ENCODE measurements at places on chromosomes 1 and 21. TPM values are rescaled to one million over a fixed set of nuclear protein-coding genes. Genes with fewer than 3 reads are reported as not detected.

BRDT gene
- total RNA-seq, result not detected

VWA5B1 gene
- not detected for total RNA-seq

BSDC1 gene
- total RNA-seq, result 42.2 TPM

MLLT11 gene
- 2.8 TPM for total RNA-seq

SNX7 gene
- total RNA-seq, result 0.11 TPM

ALX3 gene
- not detected for total RNA-seq

CFAP141 gene
- total RNA-seq, result not detected

PRRX1 gene
- total RNA-seq, result not detected

HAO2 gene
- not detected for total RNA-seq

C1QTNF12 gene
- 2.2 TPM for total RNA-seq

ADGRB2 gene
- 0.18 TPM for total RNA-seq

IGSF5 gene
- total RNA-seq, result not detected

NPPB gene
- not detected for total RNA-seq

LRRC71 gene
- total RNA-seq, result not detected

B3GALNT2 gene
- total RNA-seq, result 10.2 TPM

CLCA4 gene
- total RNA-seq, result not detected

LAD1 gene
- 0.10 TPM for total RNA-seq

CSF3R gene
- not detected for total RNA-seq

SPRR1B gene
- not detected for total RNA-seq

ACKR1 gene
- not detected for total RNA-seq

PRELP gene
- total RNA-seq, result 0.03 TPM

KCNJ9 gene
- total RNA-seq, result not detected

PDPN gene
- 0.46 TPM for total RNA-seq

CNIH3 gene
- total RNA-seq, result 0.66 TPM

PPIH gene
- 97.4 TPM for total RNA-seq

MMP23B gene
- 0.98 TPM for total RNA-seq

KPRP gene
- total RNA-seq, result not detected
